ENCODE measurements at places on chromosomes 2 and 18. TPM values are rescaled to one million over a fixed set of nuclear protein-coding genes. Genes with fewer than 3 reads are reported as not detected.

MTCL1 gene
- polyA plus RNA-seq = 0.80 TPM

TNFAIP6 gene
- polyA plus RNA-seq = not detected

GRCh38 chr2:23380562-23381065 is 4.4 kb upstream of the KLHL29 start:
- H3K27me3 ChIP-seq = peaks cover 29% of the 10 kb centered on the region
- DNase-seq = no peak
- H3K27ac ChIP-seq = no peak overlapping the region
- peaks cover 8% of the 10 kb centered on the region for H3K36me3 ChIP-seq
- H3K4me3 ChIP-seq = peak overlapping the region; percentile 61

DNA sequence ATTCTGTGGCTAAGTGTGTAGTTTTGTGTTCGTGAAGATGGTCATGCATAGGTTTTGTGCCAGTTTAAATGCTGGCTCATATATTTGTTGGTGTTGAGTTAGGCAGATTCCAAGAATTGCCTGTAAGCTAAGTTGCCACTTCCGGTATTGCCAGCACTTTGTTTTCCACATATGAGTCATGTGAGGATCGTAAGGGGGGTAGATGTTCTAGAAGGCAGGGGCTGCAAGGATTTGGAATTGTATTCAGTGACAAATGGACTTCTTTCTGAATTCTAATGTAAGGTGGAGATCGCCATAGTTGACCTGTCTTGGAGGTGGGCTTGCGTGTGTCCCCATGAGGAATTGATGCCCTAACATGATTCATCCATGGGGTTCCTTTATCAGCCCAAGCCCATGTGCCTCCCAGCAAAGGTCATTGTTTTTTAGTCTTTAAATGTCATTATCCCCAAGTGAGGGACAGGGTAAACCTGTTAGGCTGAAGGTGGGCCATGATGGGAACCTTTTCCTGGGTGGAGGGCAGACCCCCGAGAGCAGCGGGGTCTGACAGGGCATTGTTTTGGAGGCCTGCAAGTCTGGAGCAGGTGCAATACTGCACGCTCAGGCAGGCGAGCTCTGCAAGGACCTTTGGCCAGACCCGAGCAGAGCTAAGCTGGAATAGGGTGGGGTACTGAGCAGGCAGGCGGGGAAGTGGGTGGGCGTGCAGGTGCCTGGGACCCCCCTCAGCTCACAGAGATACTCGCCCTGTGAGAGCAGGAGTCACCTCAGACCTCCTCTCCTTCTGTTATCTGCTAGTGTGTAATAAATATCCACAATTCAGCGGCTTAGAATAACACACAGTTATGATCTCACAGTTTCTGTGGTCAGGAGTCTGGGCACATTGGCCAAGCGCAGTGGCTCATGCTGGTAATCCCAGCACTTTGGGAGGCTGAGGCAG is 77.4 kb downstream of the LRRFIP1 start:
- H3K4me1 ChIP-seq = peaks cover 68% of the 10 kb centered on the region
- no peaks in the 10 kb centered on the region for H3K36me3 ChIP-seq
- H3K27ac ChIP-seq = peak overlapping the region; percentile 94
- no peaks in the 10 kb centered on the region for H3K27me3 ChIP-seq
- DNase-seq = no peak
